Suprapubic skin (tissue), 4 donors: ENCODE measurements at places on chromosomes 7 and 10. TPM values are rescaled to one million over a fixed set of nuclear protein-coding genes. Genes with fewer than 3 reads are reported as not detected.

The VOPP1 gene
- total RNA-seq, result 24.6 TPM

The CPN1 gene
- not detected for total RNA-seq

The DENND2A gene
- 1.8 TPM for total RNA-seq

The NPTX2 gene
- total RNA-seq, result 4.3 TPM

DNA sequence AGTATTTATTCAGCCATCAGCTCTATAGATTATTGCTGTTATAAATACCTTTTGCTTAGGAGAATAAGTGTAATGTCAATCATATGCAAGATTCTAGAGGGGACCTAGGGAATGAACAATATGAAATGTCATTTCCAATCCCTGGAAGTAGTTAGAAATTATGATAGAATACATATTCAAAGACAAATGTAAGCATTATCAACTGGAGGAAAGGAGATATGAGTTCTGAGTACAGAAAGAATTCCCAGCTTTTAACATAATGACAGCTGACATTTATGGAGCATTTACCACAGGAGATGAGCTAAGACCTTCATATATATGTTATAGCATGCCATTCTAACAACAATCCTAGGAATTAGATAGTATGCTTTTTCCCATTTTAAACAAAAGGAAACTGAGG, 86.2 kb downstream of the FAM13C start:
- no peak for DNase-seq

GRCh38 chr10:133445751-133446708, 7.7 kb upstream of the SCART1 start:
- DNase-seq, result peak; percentile 58

- DNase-seq, result no peak
These were observed 85.6 kb downstream of the PRKG1 start for GRCh38 chr10:51159841-51160240.

- no peak for DNase-seq
These were observed 45.2 kb downstream of the PARD3 start for GRCh38 chr10:34769899-34770298.

DNA sequence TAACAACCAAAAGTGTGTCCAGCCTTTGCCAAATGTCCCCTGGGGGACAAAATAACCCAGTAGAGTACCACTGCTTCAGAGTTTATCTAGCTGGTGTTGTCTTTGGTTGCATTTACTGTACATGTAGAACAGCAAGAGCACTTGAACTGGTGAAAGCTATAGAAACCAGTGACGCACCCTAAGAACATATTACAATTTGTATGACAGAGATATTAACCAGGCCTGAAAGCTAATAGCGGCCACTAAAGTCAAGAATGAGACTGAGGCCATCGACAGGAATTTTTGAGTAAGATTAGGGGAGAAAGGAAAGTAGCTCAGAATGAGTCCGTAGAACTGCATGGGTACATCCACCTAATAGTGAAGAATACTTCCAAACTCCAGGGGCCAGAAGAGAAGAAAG, 236.2 kb downstream of the MTERF1 start:
- DNase-seq, result no peak

- DNase-seq, result no peak
These were observed 4.1 kb downstream of the NEUROD6 start for GRCh38 chr7:31336202-31337001.

- no peak for DNase-seq
These were observed 28.9 kb upstream of the CUX1 start for GRCh38 chr7:101788517-101788916.

DNA sequence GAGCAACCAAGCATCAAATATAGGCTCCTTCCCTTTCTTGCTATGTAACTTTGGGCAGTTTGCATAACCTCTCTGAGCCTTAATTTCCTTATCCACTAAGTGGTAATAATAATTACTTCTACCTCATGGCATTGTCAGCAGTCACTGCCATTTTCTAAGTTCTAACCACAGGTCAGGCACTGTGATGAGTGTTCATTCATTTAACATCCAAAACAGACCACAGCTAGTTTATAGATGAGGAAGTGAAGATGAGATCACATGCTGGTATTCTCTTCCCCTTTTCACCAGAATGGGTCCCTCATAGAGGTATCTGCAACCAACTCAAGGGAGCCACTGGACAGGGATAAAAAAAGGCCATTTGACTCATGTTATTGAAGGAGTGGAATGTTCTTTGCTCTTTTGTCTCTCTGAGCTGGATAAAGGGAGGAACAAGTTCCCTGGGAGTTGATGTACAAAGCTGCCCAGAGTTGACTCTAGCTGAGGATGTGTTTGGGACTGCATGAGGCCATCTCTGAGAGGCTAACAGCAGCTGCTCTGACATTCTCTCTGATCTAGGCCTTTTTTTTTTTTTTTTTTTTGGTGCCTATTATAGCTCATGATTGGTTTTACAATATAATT, 65.0 kb downstream of the DNAJC12 start:
- DNase-seq, result no peak

DNA sequence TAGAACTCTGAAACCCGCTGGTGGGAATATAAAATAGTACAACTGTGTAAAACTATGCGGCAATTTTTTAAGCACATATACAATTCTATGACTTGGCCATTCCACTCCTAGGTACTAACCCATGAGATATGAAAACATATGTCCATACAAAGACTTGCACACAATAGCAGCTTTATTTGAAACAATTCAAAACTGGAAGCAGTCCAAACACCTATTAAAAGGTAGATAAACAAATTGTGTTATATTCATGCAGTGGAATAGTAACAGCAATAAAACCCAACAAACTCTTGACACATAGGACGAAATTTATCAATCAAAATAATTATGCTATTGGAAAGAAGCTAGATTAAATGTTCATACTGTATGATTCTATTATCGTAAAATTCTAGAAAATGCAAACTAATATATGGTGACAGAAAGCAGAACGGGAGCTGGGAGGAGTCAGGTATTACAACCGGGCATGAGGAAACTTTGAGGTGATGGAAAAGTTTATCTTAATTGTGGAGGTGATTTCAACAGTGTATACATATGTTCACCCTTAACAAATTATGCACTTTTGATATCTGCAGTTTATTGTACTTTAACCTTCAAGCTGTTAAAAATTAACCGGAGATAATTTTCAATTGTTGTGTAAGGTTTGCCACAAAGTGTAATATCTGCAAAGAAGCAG, 803 bp upstream of the STK31 start:
- no peak for DNase-seq
